ENCODE measurements at places on chromosomes 5 and 9.

GRCh38 chr5:14768508-14769365, 102.8 kb downstream of the ANKH start:
- no peak for DNase-seq

DNA sequence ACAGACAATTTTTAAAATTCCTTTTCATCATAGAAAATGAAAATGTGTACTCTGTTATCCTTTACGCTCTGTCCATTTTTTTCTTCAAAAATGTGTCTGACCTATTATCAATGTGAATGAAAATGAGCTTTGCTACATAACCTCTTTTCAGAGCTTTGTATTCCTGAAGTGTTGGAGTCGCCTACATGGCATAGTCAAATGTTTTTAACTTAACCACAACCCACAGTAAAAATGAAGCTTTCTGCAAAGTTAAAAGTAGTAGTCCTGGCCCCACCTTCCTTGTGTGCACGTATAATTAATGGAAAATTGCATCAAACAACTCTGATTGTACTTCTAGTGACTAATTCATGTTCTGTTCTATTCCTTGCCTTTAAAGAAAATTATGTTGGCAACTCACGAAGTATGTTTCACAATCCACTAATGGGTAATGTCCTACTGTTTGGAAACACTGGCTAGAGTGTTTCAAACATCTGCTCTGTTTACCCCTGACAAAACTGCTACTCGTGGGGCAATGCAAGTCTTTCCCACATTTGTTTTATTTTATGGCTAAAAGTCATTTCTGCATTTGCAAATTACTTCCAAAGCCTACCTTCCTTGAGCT, 18.6 kb upstream of the PSAT1 start:
- DNase-seq, result no peak

- no peak for DNase-seq
Observed at GRCh38 chr5:137282216-137282615, 216.9 kb downstream of the SPOCK1 start.

GRCh38 chr9:133128152-133128551, 7.1 kb upstream of the RALGDS start:
- no peak for DNase-seq

DNA sequence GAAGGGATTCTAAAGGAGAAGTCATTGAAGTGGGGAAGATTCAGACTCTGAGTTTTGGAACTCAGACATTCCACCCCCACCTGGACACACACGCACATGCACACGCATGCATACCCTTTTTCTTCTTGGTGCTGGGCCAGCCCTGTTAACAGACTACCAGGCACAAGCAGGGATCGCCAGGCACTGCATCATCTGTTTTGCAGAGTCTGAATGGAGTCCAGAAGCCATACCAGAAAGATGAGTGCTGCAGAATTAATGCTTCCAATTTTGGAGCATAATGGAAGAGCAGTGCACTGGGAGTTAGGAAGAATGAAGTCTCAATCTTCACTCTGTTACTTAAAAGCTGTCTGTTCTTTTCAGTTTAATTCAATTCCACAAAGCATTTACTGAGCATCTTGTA, 95.5 kb downstream of the PDE8B start:
- no peak for DNase-seq

DNA sequence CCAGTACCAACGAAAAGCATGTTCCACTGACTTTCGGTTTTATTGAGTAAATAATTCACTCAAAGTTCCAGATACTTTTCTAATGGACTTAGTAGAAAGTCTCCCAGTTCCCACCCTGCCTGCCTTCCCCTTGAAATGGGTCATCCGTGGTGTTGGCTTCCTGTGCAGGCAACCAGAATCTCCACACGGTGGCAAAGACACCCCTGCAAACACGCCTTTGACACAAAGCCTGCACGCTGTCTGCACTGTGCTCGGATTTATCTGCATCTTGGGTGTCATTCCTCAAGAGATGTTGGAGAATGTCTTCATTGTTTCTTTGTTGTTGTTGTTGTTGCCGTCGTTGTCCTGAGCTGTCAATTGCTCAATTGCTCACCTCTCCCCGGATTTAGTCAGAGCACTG, 150.0 kb upstream of the IRX2 start:
- DNase-seq, result no peak

- no peak for DNase-seq
Observed at GRCh38 chr9:125690679-125691078, 16.3 kb downstream of the MAPKAP1 start.

- DNase-seq, result no peak
Observed at GRCh38 chr5:170442921-170443320, 53.8 kb upstream of the KCNMB1 start.

GRCh38 chr9:78713614-78714405, 416.9 kb downstream of the PSAT1 start:
- no peak for DNase-seq

Measured in activated CD4-positive, alpha-beta T cell treated with anti-CD3 and anti-CD28 coated beads, Interleukin-2, Interleukin-4, amounts not matched to agents 100 ng/mL and 50 ng/mL, durations not matched to agents 16 hours and 8 hours (primary cell).